ENCODE measurements at places on chromosomes 5 and 9.
A peak's percentile ranks its signal among the peaks of the same experiment; 100 is the strongest.

GRCh38 chr5:157126-157715 lies 34.1 kb upstream of the LRRC14B start:
- no peak for DNase-seq

DNA sequence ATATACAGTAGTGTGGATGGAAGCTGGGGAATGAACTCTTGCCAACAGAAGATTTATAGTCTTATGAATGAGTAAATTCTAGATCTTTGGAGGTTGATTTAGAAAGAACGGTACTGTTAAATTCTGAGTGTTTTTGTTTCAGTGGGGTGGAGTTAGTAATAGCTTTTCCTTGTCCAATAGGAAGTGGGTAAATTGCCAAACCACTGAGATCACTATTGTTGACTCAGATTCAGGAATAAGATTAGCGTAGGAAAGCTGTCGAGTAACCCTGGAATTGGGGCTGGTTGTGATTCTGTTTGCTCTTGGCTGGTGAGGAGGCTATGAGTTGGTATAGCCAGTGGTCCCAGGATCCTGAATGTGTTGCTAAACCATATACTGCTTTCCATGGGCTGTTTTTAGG lies 155.6 kb downstream of the ARHGAP26 start:
- peak; percentile 33 for DNase-seq

DNA sequence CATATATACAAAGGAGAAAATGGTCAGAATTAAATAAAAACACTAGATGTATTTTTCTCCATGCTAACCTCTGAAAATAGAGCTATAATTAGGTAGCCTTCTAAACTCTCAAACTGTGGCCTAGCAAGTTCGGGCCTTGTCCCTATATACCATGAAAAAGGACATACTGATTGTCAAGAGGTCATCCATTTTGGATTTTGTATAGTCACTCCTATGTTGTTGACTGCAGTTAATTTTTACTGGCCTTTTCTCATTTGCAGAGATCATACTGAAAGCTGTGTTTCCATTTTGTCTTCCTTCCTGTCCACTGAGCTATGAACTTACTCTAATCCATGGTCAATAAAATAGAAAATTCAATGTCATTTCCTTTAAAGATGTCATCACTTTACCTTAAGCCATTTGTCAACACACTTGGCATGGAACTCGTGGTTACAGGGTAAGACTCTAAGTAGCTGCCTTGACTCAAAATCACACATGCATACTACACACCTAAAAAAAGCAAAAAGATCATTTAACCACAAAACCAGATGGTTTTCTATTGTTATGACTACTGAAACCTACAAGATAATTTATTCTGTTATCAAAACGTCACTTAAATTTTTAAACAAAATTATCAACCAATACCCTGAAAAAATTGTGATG lies 58.0 kb downstream of the RNF38 start:
- DNase-seq, result no peak

- no peak for DNase-seq
Observed at GRCh38 chr5:125005266-125005665, 258.8 kb upstream of the ZNF608 start.

- DNase-seq, result no peak
Observed at GRCh38 chr5:164555809-164556208, 1050.4 kb downstream of the MAT2B start.

GRCh38 chr5:133902511-133903118 lies 65.8 kb downstream of the C5orf15 start:
- no peak for DNase-seq

DNA sequence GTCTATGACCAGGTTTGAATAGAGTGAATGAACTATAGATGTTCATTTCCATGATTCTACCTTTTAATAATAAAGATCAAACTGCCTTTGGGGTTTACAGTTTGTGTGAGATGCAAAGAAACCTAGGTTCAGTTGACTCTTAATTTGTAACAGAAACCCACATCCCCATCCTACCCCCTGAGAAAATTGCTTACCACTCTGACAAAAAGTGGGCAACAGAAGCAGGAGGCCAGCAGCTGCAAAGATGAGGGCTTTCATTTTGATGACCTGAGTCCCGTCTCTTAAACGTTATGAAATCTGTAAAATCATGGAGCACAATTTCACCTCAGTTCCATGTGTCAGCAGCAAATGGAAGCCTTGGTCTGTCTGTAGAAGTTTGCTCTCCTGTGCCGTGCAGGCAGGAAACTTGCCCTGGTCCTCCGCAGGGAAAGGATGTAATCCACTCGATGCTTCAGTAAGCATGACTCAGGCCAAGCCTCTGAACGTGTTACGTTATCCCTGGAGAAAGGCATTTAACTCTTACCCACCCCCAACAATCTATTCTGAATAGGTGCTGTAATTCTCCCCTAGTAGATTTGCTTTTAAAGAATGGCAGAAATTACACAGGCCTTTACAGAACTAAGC lies at the start of gene F2RL2:
TSS of gene F2RL2 (minus strand) at position 431 of the 624 bp plus-strand sequence. CDS start at position 258, 173 bp downstream.
- no peak for DNase-seq

DNA sequence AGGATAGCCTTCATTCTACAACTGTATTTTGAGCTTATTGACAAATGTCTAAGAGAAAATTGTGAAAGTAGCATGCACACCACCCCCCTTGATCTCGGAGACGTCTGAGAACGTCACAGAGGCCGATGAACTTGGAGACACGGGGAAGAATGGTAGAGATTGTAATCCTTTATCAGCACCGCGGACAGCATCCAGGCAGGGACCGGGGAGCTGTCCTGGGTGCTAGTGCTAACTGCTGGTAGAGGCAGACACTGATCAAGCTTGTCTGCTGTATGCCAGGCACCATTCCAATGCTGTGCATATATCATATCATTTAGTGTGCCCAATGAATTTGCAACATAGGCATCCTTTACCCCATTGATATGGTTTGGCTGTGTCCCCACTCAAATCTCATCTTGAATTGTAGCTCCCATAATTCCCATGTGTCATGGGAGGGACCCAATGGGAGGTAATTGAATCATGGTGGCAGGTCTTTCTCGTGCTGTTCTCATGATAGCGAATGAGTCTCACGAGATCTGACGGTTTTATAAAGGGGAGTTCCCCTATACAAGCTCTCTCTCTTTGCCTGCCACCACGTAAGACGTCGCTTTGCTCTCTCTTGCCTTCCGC lies 98.8 kb downstream of the LHX2 start:
- DNase-seq, result no peak

GRCh38 chr9:120904061-120904977 lies 22.3 kb downstream of the TRAF1 start:
- DNase-seq, result no peak

DNA sequence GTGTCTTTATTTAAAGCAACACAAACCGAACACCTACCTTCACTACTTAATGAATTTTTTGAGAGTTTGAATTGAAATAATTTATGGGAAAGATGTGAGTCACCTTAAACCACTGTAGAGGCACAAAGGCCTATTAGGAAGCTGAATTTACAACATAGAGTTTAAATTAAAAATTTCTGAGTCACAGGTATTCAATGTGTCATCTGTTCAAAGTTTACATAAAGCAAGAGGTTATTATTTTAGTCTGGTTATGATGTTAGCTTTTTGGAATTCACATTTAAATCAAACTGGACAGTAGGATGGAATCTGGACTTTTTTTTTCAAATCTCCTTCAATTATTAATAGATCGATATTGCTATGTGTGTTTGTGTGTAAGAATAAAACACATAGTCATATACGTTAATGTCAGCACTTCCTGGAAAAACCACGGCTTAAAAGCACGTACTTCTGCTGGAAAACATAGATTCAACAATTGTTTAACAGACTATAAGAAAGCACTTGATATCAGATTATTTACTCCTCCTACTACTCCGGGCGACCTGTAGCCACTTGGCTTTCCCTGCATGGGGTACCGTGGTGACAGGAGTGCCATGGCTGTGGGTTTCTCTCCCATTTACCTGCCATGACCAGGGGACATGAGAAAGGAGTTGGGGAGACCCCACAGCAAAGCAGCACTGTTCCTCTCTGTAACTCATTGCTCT lies 638.6 kb downstream of the SEMA5A start:
- peak; percentile 37 for DNase-seq

GRCh38 chr5:147887026-147887627 lies 8.6 kb downstream of the SCGB3A2 start:
- no peak for DNase-seq

DNA sequence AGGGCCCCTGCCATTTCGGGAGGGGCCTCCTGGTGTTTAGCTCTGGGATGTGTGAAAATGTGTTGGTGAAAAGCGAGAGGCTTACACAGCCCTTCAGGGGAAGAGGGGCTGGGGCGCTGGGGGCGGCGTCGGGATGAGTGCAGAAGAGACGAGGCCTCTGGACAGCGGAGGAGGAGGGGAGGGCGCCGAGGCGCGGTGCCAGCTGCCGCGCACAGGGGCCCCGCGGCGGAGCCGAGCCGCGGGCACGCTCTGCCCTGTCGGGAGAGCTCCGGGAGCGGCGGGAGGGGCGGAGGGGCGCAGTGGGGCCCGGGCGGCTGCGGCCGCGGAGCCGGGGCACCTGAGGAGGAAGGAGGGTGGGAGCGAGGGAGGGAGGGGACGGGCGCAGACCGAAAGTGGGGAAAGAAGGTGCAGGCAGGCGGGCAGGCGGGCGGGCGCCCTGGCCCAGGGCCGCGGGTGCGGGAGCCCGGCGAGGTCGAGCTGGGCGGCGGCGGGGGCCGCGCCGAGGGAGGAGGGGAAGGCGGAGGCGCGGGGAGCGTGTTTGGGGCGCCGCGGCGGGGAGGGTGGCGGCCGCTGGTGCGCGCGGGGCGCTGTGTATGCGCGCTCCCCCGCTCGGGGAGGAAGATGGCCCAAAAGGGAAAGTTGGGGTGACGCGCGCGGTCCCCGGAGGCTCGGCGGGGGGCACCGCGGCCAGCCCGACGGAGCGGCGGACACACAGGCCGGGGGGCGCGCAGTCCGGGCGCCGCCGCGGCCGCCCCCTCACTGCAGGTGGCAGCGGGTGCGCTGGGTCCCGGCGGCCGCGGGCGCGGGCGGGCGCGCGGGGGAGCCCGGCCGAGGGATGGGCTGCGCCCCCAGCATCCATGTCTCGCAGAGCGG lies at the start of gene PDE8B:
TSS of gene PDE8B (plus strand) at position 590 of the 873 bp plus-strand sequence. CDS start at position 836, 246 bp downstream.
- DNase-seq, result no peak

GRCh38 chr9:14750821-14751220 lies 28.3 kb upstream of the CER1 start:
- no peak for DNase-seq

DNA sequence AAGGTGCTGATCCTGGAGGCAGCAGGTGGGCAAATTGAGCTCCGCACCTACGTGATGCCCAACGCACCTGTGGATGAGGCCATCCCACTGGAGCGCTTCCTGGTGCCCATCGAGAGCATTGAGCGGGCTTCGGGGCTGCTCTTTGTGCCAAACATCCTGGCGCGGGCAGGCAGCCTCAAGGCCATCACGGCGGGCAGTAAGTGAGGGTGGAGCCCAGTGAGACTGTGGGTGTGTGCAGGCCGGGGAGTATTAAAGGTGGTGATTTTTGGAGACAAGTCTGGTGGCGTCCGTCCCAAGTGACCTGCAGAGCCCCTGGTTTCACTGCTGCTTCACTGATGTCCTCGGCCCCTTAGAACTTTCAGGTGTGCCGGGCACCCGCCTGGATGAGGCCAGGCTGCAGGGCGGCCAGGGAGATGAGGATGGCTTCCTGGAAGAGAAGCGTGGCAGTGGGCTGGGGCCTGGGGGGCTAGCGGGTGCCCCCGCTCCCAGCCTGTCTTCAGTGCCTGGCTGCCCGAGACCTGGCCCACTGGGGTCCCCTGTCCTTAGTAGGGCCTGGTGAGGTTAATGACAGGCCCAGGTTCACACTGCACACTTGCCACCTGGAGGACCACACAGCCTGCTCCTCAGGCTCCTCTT lies 4.2 kb downstream of the ENDOG start:
- no peak for DNase-seq

GRCh38 chr5:77985247-77985646 lies 209.1 kb upstream of the TBCA start:
- DNase-seq, result no peak

DNA sequence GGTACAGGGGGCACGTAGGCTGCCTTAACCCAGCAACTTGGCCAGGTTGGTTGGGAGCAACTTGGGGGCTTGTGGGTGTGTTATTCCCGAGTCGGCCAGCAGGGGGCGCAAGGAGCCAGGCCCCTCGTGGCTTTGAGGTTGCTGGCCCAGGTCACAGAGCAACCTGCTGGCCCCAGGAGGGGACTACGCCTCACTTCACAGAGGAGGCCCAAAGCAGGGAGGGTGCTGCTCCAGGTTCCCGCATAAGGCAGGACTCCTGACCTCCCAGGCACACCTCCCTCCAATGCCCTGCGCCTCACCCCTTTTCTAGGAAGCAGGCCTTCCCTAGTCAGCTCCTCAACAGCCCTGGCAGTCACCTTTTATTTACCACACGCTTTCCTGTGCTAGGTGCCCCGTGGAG lies 18.1 kb downstream of the KYAT1 start:
- no peak for DNase-seq

DNA sequence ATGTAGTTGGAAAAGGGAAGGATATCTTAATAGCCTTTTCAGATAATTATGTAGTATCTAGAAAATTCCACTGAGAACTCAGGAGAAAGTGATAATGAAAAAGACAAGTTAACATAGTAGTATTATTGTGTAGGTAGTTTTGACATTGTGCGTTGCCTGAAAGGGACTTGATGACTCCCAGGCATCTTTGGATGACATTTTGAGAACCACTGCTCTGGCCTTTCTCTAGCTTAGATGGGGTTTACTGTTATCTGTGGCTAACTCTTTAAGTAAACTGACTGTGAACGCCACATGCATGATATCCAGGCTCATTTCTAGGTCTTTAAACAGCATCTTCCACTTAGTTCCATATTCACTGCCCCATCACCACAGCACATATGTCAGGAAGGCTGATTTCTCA lies 14.4 kb upstream of the FYB1 start:
- DNase-seq, result no peak

GRCh38 chr9:92727716-92728700 lies 36.6 kb downstream of the BICD2 start:
- no peak for DNase-seq

GRCh38 chr9:107942291-107942690 lies 452.7 kb upstream of the KLF4 start:
- no peak for DNase-seq

GRCh38 chr5:33422191-33422590 lies 18.6 kb upstream of the TARS1 start:
- DNase-seq, result no peak

GRCh38 chr5:4983701-4984100 lies 156.4 kb upstream of the ADAMTS16 start:
- no peak for DNase-seq

DNA sequence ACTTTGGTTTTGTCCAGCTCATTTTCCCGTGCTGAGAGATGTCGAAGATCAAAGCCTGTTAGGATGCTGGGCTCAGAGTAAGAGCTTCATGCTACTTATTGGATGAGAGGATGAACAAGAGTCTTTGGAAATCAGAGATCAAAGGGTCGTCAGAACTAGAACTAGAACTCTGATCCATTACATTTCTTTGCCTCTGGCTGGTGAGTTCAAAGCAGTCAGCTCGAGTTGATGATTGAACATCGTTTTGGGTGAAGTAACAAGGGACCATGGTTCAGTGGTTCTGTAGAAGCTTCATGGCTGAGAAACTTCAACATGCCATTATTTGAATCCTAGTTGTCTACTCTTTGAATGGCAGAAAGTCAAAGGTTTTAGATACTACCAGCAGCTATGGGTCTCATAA lies 320.3 kb downstream of the ARHGEF28 start:
- DNase-seq, result no peak

Measured in AG04449 (cell line).